HCT116 (cell line): ENCODE measurements at places on chromosomes 1 and 21. TPM values are rescaled to one million over a fixed set of nuclear protein-coding genes. Genes with fewer than 3 reads are reported as not detected.

GRCh38 chr1:45787905-45788304 lies 15.5 kb upstream of the MAST2 start:
- H3K27ac ChIP-seq: no peak overlapping the region
- H3K36me3 ChIP-seq: no peaks in the 10 kb centered on the region
- no peak overlapping the region for H3K4me3 ChIP-seq
- H3K27me3 ChIP-seq: no peaks in the 10 kb centered on the region

The ANKRD45 gene
- 0.44 TPM for total RNA-seq

DNA sequence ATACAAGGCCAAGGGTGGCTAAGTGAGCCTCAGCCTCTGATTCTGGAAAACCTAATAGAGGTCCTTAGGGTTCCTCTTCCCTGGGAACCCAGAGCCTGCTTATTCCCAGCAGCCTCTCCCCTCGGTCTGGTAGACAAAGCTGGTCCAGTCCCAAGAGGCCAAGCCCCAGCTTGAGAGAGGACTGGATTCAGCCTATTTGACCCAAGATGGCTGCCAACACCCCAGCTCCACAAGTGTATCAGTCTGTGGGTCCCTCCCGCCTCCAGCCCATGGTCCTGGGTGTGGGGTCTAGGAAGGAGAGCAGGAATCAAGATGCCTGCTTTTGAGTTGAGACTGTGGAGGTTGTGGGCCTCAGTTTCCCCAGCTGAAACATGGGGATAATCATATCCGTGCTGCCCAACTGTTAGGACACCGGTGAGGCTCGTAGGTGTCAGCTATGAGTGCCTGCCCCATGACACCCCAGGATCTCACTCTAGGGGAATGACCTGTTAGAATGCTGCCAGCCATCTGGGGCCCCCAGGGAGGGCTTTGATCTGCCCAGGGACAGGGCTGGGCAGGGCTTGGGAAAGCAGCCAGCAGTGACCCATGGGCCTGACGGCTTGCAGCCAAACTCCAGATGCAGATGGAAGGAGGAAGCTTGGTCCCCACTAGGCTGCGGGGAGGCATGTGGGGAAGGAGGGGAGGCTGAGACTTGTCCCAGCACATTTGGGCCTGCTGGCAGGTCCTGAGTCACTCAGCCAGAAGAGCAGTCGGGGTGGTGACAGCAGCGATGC lies 45.4 kb downstream of the NUAK2 start:
- H3K36me3 ChIP-seq: no peaks in the 10 kb centered on the region
- no peak overlapping the region for H3K4me3 ChIP-seq
- peaks cover 29% of the 10 kb centered on the region for H3K4me1 ChIP-seq

GRCh38 chr1:236450779-236451178 lies 56.7 kb downstream of the EDARADD start:
- H3K27ac ChIP-seq: no peak overlapping the region
- DNase-seq: no peak
- no peaks in the 10 kb centered on the region for H3K27me3 ChIP-seq
